MM.1S (cell line): ENCODE measurements at places on chromosomes 5 and 9.

DNA sequence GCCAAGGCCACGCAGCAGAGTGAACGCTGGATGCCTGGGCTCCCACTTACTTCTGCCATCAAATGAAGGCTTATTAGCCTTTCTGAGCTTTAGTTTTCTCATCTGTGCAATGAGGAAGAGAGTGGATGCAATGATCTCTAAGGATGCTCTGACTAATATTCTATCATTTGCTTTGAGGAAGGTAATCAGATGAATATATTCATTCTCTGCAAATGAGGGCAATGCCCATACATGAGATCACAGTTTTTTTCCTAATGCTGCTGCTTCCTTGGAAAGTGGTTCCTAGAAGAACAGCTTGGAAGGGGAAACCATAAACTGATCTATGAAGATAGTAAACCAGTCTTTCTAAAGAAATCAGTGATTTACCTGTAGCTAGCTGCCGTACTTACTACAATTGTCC is 152.4 kb downstream of the NSG2 start:
- H3K36me3 ChIP-seq: no peaks in the 10 kb centered on the region
- H3K27me3 ChIP-seq: no peaks in the 10 kb centered on the region
- DNase-seq: no peak
- no peak overlapping the region for H3K27ac ChIP-seq

DNA sequence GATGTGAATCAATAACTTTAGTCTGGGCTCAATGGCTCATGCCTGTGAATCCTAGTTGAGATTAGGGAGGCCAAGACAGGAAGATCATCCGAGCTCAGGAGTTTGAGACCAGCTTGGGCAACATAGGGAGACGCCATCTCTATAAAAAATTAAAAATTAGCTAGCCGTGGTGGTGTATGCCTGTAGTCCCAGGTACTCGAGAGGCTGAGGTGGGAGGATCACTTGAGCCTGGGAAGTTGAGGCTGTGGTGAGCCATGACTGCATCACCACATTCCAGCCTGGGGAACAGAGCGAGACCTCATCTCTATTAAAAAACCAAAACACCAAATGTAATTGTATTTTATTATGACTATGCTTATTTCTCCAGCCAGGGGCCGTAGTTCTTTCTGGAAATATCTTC is 69.6 kb upstream of the NR5A1 start:
- H3K36me3 ChIP-seq: no peaks in the 10 kb centered on the region
- H3K4me3 ChIP-seq: no peak overlapping the region
- H3K27ac ChIP-seq: no peak overlapping the region

- no peaks in the 10 kb centered on the region for H3K4me1 ChIP-seq
- no peaks in the 10 kb centered on the region for H3K27me3 ChIP-seq
- H3K4me3 ChIP-seq: no peak overlapping the region
Measured at GRCh38 chr5:135916638-135917263, 21.1 kb upstream of the IL9 start.

DNA sequence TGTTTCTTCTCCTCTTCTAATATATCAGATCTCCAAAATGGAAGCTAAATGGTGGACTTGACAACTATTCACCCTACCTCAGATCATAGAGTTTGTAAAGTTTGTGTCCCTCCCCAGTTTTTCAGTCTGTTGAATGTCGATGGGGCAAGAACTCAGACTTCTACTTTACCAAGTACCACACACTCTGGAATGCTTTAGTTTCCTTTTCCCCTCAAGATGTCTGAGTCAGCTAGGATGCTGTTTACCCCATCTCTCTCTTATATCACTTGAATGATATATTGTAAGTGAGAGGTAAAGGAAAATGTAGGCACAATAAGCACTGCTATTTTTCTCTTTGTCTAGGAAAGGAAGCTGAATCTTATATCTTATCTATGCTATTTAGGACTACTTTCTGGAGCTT is 25.9 kb upstream of the TAL2 start:
- no peaks in the 10 kb centered on the region for H3K36me3 ChIP-seq
- H3K4me1 ChIP-seq: no peaks in the 10 kb centered on the region
- H3K4me3 ChIP-seq: no peak overlapping the region
- no peak for DNase-seq

DNA sequence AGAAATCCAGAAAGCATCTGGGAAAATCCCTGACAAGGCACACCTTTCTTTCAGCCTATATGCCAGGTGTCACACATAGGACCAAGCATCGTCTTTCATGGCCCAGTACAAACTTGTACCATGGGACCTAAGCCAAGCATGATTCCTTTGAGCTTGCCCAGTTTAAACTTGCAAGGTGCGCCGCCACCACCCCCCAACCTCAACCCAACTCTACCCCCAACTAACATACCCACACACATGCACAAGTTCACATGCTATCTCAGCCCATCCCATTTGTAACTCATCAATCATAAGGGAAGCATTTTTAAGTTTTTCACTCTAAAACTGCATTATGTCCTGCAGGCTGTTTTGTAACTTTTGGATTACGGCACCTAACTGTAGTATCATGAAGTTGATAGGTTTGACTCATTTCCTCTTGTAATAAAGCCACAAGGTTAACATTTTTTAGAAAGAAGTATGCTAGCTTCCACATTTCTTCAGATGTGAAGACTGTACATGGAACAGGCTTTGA is 145.9 kb upstream of the FST start:
- no peaks in the 10 kb centered on the region for H3K27me3 ChIP-seq
- H3K4me3 ChIP-seq: no peak overlapping the region
- DNase-seq: no peak
- no peaks in the 10 kb centered on the region for H3K4me1 ChIP-seq
- H3K27ac ChIP-seq: no peak overlapping the region
- no peaks in the 10 kb centered on the region for H3K36me3 ChIP-seq

- no peak overlapping the region for H3K27ac ChIP-seq
- no peaks in the 10 kb centered on the region for H3K4me1 ChIP-seq
- no peak for DNase-seq
Measured at GRCh38 chr9:129108083-129108804, 2.3 kb downstream of the CRAT start.

DNA sequence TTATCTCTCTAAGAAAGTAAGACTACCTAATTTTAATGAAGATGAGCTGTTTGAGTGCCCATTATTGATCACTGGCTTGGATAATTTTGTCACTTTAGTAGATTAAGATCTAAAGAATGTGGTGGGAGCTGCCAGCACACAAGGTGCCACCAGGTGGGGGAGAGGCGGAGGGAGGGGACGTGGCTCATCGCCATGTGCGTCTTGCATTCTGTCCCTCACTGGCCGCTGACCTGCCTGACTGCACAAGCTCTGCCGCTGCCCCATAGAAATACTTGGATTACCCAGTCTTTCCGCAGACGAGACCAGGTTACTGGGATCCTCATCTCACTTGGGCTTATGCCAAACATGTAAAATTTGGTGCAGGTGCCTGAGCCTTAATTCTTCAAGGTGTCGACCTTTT is 37.6 kb downstream of the RHOBTB3 start:
- DNase-seq: no peak
- no peak overlapping the region for H3K4me3 ChIP-seq
- no peaks in the 10 kb centered on the region for H3K27me3 ChIP-seq
- H3K27ac ChIP-seq: no peak overlapping the region
- H3K36me3 ChIP-seq: no peaks in the 10 kb centered on the region

- no peaks in the 10 kb centered on the region for H3K36me3 ChIP-seq
- no peak overlapping the region for H3K27ac ChIP-seq
- H3K27me3 ChIP-seq: no peaks in the 10 kb centered on the region
- no peaks in the 10 kb centered on the region for H3K4me1 ChIP-seq
Measured at GRCh38 chr9:37309136-37309535, 113.4 kb upstream of the GRHPR start.

DNA sequence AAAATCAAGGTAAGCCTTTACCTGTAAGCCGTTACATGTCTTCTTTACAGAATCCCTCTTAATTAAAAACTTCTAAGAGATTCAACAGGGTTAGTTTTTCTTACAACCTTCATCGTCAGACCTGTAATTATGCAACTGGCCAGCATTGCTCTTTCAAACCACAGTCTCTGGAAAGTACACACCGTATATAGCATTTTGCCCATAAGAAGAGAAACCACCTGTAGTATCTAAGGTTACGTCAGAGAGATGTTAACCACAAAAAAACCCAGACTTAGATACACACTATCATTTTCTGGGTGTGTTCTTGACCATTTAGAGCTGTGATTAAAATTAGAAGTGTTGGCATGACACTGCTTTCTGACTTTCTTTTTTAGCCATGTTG is 140.0 kb downstream of the MUSK start:
- H3K36me3 ChIP-seq: no peaks in the 10 kb centered on the region
- peak overlapping the region; percentile 34 for H3K4me3 ChIP-seq
- peak overlapping the region; percentile 67 for H3K27ac ChIP-seq
- peaks cover 35% of the 10 kb centered on the region for H3K27me3 ChIP-seq
- peaks cover 22% of the 10 kb centered on the region for H3K4me1 ChIP-seq

DNA sequence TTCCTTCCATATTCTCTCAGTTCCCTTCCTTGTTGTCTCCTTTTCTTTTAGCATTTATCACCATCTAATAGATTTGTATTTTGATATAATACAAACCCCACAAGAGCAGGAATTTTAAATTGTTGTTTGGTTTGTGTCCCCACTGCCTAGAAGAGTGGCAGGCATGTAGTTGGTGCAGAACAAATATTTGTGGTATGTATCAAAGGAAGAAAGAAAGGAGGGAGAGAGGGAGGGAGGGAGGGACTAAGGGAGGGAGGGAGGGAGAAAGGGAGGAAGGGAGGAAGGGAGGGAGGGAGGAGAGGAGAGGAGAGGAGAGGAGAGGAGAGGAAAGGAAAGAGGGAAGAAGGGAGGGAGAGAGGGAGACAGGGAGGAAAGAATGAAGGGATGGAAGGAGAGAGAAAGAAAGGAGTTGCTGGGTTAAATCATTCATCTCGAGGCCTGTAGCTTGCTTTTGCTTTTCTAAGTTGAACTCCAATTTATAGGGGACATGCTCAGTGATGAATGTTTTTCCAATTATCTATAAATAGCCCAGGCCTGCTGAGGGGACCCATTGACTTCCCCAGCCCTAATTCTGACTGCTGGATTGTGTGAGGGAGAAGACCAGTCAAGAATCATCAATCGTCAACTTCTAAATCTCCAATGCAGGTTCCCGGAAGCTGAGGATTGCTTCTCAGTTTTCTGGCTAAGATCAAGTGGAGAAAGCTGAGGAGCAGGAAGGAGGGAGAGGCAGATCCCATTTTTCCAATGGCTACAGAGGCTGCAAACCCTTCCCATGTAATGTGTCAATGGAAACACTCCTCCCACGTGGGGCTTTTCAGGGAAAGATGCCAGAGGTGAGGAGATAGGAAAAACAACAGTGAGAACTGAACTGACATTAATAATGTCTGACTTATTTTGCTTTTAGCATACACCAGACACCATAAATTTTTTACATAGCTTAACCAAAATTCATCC is 320.7 kb downstream of the ASTN2 start:
- no peak overlapping the region for H3K27ac ChIP-seq
- H3K4me1 ChIP-seq: no peaks in the 10 kb centered on the region
- H3K36me3 ChIP-seq: no peaks in the 10 kb centered on the region
- no peak overlapping the region for H3K4me3 ChIP-seq
- DNase-seq: no peak

DNA sequence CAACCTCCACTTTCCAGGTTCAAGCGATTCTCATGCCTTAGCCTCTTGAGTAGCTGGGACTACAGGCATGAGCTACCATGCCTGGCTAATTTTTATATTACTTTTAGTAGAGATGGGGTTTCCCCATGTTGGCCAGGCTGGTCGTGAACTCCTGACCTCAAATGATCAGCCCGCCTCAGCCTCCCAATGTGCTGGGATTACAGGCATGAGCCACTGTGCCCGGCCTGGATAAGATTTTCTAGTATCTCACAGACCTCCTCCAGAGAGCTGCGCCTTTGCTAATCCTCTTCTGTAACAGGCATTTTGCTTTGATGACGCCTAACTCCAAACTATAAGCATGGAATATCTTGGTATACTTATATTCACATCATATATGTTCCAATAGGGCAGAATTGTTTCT is 99.4 kb downstream of the FSTL4 start:
- DNase-seq: no peak
- H3K27ac ChIP-seq: no peak overlapping the region
- H3K4me1 ChIP-seq: no peaks in the 10 kb centered on the region
- H3K36me3 ChIP-seq: no peaks in the 10 kb centered on the region
- no peak overlapping the region for H3K4me3 ChIP-seq

DNA sequence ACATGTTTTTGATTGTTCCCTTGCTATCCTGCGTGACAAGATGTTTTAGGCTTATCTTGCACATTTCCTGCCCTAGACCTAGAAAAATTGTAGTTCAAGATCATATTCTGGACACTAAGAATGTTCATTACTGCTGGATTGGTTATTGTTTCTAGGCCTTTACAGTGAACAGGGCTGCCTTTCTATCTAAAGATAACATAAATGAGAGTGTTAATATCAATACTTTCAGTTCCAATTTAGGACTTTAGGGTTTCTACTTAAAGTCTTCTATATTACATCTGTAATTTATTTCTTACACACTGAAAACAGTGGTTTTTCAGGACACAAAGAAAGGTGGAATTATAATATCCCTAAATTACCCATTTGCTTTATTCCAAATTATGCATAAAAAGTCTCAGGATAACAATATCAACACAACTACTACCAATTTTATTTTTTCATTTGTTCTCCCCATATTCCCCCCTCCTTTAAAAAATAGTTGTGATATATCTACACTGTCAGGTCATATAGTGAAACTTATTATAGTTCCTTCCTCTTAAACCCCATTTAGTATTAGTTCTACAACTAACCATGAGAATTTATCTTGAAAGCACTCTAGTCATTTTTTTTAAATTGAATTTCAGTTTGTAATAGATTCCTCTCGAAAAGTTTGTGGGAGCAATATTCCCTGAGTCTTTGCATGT is 293.9 kb upstream of the RIOK2 start:
- no peak overlapping the region for H3K4me3 ChIP-seq
- no peaks in the 10 kb centered on the region for H3K4me1 ChIP-seq
- no peaks in the 10 kb centered on the region for H3K36me3 ChIP-seq
- H3K27me3 ChIP-seq: no peaks in the 10 kb centered on the region
- H3K27ac ChIP-seq: no peak overlapping the region

DNA sequence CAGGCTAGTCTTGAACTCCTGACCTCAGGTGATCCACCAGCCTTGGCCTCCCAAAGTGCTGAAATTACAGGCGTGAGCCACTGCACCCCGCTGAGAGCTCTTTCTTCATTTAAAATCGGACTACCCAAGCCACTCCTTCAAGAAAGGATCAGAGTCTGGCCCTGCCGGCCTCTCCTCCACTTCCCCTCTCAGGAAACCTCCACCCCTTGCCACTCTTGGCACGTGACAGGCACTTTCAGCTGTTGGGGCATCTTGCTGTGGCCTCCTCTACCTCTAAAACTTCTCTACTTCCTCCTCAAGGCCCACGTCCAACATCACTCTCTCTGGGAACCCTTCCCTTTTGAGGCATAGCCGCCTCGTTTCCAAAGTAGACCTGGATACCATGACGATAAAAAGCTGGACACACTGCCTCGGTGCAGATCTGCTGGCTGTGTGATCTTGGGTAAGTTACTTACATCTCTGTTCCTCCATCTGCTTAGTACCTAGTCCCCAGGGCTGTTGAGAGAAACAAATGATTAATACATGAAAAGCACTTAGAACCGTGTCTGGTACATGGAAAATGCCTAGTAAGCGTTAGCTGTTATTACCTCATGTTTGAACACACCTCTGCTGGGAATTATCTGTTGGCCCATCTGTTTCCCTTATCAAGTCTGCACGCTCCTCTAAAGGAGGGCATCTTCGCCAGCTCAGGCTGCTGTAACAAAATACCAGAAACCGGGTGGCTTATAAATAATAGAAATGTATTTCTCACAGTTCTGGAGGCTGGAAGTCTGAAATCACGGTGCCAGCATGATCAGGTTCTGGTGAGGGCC is 55.3 kb downstream of the SMIM23 start:
- H3K4me3 ChIP-seq: no peak overlapping the region
- no peaks in the 10 kb centered on the region for H3K36me3 ChIP-seq
- H3K4me1 ChIP-seq: no peaks in the 10 kb centered on the region
